ENCODE measurements at places on chromosomes 2 and 18. TPM values are rescaled to one million over a fixed set of nuclear protein-coding genes. Genes with fewer than 3 reads are reported as not detected.

Gene CXCR4
- 270 TPM for total RNA-seq

Gene TUBA4B
- not detected for total RNA-seq

Gene PIAS2
- total RNA-seq: 37.1 TPM

Gene GPBAR1
- total RNA-seq: 0.63 TPM

Gene B3GNT7
- not detected for total RNA-seq

Gene ZNF521
- total RNA-seq: not detected

Gene MAP3K19
- not detected for total RNA-seq

Gene LONRF2
- not detected for total RNA-seq

All from activated naive CD4-positive, alpha-beta T cell treated with anti-CD3 and anti-CD28 coated beads, Interleukin-2, amount 10 ng/mL, durations not matched to agents 5 hours and 36 hours (primary cell).